ENCODE measurements at places on chromosomes 4 and X. TPM values are rescaled to one million over a fixed set of nuclear protein-coding genes. Genes with fewer than 3 reads are reported as not detected.

Gene UGT2B17
- not detected for polyA plus RNA-seq

Gene GUCY1A1
- 0.38 TPM for polyA plus RNA-seq

Gene MAGEA12
- polyA plus RNA-seq, result not detected

- DNase-seq, result no peak
Observed at GRCh38 chrX:100674705-100675104, 30.7 kb downstream of the SRPX2 start.

GRCh38 chr4:11313157-11313943 lies 115.3 kb downstream of the HS3ST1 start:
- DNase-seq, result no peak

DNA sequence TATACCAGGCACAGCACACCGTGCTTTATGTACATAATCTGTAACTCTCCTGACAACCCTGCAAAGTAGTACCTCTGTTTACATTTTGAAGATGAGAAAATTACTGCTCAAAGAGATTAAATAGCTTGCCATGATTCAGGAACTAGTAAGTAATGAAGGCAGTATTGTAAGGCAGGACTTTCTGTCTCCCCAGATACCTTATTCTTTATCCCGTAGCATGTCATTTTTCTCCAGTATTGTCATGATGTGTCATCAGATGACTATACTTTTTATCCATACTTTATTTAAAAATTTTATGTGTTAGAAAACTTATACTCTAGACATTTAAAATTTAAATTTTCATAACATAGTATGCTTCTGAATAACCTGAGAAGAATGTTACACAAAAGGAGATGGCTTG lies 188.3 kb upstream of the NUDT6 start:
- DNase-seq, result no peak

DNA sequence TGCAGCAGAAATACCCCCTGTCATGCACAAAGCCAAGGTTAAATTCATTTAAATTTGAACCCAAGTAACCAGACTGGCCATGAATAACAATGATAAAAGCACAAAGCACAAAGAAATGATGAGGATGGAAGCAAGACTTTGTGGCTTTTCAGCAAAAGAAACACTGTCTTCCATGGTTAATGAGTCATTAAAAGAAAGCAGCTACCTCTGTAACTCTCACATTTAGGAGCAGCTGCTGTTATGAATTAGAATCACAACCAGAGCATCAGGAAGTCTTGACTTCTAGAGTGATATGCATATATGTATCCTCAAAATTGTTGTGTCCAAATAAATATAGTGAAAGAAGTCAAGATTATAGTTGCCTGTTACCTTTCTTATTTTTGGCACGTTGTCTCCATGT lies 70.7 kb upstream of the RPS6KA6 start:
- no peak for DNase-seq

- no peak for DNase-seq
Observed at GRCh38 chr4:116952530-116953136, 132.7 kb downstream of the TRAM1L1 start.
